ENCODE measurements at places on chromosomes 6 and 20.
A peak's percentile ranks its signal among the peaks of the same experiment; 100 is the strongest.

DNA sequence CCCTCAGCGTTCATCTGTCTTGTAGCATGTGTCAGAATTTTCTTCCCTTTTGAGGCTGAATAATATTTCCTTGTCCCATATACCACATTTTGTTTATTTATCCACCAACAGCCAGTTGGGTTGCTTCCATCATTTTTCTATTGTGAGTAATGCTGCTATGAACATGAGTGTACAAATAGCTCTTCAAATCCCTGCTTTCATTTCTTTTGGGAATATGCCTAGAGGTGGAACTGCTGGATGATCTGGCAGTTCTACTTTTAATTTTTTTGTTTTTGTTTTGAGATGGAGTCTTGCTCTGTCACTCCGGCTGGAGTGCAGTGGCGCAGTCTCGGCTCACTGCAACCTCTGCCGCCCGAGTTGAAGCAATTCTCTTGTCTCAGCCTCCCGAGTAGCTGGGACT is 64.7 kb downstream of the SASH1 start:
- peak; percentile 30 for DNase-seq

GRCh38 chr6:38067263-38067980 is 247.9 kb downstream of the ZFAND3 start:
- no peak for DNase-seq

DNA sequence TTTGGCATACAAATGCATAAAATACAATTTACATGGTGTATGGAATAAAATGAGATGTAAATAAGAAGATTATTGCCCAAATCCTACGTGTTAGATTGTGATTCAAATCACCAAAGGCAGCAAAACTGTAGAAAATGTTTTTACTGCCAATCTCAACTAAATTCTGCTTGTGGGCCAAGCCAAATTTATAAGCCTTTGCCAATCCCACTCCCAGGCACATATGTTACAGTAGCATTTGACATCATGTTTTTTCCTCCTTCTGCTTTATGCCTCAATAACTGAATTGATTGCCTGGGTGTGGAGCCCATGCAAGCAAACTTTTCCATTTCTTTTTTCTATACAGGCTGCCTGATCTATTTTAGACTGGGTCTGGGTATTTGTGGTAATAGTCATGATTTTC is 36.3 kb upstream of the LRRC1 start:
- DNase-seq: no peak

GRCh38 chr6:73156793-73157767 is 68.2 kb downstream of the KHDC1L start:
- no peak for DNase-seq

- DNase-seq: no peak
Measured at GRCh38 chr20:47139934-47140535, 216.5 kb downstream of the ZMYND8 start.

GRCh38 chr6:26105109-26105730 is 18.0 kb downstream of the HFE start:
- DNase-seq: no peak

- DNase-seq: no peak
Measured at GRCh38 chr6:147867433-147868226, 359.1 kb downstream of the SAMD5 start.

Measured in A549 (cell line).